Effector memory CD4-positive, alpha-beta T cell (primary cell): ENCODE measurements at places on chromosomes 2 and 18.

DNA sequence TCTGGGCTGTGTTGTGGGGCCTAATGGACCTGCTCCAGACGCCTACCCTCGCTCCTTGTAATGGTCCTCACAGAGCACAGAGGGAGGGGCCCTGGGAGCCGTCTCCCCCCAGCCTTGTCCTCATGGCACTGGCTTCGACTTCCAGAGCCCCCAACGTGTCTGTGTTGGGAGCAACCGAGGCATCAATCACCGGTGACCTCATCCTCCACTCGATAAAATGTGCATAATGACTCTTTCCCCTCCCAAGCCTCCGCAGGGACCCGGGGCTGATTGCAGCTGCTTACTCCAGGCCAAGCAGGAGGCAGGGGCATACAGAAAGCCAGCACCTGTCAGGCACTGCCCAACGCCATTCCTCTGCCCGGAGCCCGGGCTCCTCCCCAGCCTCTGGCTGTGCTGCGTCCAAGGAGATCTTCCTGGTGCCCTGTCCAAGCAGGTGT lies 271.7 kb downstream of the NDUFA10 start:
- no peak for DNase-seq

- no peak for DNase-seq
Measured at GRCh38 chr2:127020536-127020935, 86.4 kb downstream of the BIN1 start.

DNA sequence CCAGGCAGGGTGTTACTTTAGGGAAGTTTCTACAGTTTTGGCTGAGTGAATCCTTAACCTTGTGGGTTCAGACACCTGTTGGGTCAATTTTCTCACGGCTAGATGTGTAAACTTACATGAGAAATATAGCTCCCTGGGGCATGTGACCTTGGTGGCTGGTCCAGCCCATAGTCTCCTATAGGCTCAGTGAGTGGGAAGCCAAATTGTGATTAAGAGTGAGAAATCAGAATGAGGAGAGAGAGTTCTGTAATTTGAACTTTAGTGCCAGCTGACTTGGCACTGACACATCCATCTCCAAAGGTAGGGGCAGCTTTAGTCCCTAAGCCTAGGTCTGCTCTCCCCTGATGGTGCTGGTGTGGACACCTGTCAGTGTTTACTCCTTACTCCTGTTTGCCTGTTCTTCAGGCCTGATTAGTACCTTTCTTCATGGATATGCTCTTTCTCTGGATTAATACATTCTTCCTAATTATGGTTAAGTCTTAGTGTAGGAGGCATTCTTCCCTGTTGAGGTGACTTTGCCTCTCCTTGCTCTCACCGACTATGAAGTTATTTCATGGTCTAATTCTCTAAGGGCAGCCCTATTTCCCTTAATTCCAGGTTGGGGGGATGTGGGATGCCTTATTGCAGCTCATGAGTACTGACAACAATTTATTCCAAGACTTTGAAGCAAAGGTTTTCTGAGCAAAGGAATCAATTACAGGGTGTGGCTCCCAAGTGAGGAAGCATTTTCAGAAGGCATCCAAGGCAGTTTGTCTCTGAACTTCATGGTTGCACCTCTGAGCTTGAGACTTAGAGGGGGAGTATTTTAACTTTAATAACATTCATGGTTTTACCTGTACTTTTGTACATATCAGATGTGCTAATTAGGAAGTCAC lies 177.3 kb downstream of the DYSF start:
- no peak for DNase-seq

GRCh38 chr2:188787021-188787657 lies 187.0 kb upstream of the COL3A1 start:
- DNase-seq = no peak

GRCh38 chr2:118291251-118291880 lies 203.1 kb downstream of the INSIG2 start:
- DNase-seq = no peak

DNA sequence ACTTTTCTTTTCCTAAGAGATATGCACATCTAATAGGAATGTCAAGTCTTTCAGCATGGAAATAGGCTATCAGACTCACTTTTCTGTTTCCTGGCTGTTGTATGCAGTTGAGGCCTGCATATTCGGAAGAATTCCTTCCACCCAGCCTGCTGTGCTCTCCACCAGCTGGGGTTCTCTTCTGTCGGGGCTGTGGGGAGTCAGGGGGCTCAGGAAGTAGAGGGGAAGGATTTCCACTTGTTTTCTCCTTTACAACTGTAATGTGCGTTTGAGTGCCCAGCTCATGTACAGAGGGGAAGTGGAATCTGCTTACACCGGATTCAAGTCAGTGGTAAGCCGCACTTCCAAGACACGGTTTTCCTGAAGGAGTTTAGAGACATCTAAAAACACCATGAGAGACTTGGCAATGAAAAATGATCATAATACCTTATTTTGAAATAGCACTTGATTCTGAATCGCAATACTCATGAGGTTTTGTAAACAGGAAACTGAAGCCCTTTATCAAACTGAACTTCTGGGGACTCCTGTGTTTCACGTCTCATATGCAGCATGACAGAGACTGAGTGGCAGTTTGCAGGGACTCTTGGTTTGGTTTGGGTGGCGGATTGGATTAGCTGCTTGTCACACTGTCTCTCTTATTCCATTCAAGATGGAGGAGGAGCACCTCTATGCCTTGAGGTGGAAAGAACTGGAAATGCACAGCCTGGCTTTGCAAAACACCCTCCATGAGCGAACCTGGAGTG lies 90.4 kb downstream of the MTCL1 start:
- DNase-seq = no peak

GRCh38 chr18:7366597-7366996 lies 135.7 kb downstream of the LRRC30 start:
- DNase-seq = no peak

- no peak for DNase-seq
Measured at GRCh38 chr2:151367571-151367970, 10.2 kb downstream of the TNFAIP6 start.

DNA sequence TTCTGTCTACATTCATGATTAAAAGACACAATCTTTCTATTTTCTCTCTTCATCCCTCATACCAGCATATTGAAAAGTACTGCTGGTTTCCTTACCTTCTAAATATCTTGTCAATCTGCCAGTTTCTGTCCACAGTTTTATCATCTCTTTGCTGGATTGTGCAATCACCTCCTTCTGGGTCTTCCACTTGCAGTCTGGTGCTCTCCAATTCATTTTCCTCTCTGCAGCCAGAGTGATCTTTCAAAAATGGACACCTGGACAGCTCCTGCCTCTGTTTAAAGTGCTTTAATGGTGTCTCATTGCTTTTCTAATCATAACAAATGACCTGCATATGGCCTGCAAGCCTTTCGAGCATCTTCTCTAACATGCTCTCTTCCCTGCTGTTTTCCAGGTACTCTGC lies 94.0 kb downstream of the C1QL2 start:
- DNase-seq = no peak

GRCh38 chr18:69330385-69331005 lies 70.2 kb upstream of the DOK6 start:
- no peak for DNase-seq

DNA sequence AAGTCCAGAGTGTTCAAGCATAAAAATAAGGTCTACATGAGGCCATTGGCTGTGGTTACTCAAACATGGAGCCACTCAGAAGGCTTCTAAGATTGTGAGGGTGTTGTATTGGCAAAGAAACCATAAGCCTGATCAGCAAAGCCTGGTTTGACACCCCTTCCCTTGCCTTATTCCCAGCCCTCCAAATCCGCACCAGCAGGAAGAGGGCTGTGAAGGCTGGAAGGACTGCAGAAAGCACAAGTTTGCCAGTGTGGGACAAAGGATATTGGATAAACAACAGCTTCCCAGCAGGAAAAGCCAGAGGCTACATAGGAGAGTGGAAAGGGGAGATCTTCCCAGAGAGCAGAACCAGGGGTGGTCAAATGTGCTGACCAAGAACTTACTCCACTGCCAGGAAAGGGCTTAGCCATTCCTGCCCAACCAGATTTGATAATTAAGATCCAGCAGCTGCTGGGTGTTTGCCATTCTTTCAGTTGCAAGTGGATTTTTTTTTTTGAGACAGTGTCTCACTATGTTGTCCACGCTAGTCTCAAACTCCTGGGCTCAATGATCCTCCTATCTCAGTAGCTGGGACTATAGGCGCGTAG lies 1.5 kb upstream of the PRKAG3 start:
- DNase-seq = no peak

DNA sequence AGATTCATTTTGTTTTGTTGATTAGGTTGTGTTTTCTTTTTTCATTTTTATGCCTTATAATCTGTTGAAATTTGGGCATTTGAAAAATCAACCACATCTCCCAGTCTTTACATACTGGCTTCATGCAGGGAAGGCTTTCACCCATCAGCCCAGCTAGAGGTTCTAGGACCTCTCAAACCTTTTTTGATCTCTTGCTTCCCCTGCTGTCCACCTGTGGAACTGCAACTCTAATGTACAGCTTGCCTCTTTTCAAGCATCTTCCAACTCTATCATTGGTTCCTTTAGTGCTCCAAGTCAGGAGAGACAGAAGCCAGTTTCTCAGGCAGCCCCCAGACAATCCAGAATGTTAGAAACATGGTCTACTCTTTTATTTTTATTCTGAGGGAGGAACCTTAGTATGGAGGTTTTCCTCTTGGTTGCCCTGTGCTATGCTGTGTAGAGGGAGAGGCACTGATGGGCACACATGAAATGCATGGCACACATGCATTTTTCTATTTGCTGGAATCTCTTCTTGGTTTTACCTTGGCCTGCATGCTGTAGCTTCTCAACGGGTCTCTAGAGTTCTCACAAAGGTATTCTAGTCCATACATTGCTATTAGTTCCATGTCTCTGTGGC lies 107.2 kb upstream of the L3MBTL4 start:
- DNase-seq = no peak

DNA sequence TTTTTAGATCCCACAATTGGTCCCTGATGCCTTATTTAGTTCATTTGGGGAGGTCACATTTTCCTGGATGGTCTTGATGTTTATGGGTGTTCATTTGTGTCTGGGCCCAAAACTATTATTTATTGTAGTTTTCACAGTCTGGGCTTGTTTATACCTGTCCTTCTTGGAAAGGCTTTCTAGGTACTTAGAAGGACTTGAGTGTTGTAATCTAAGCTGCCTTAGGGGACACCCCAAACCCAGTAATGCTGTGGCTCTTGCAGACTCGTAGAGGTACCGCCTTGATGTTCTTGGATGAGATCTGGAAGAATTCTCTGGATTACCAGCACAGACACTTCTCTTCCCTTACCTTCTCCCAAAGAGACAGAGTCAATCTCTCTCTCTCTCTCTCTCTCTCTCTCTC lies 25.0 kb upstream of the ITSN2 start:
- DNase-seq = no peak

DNA sequence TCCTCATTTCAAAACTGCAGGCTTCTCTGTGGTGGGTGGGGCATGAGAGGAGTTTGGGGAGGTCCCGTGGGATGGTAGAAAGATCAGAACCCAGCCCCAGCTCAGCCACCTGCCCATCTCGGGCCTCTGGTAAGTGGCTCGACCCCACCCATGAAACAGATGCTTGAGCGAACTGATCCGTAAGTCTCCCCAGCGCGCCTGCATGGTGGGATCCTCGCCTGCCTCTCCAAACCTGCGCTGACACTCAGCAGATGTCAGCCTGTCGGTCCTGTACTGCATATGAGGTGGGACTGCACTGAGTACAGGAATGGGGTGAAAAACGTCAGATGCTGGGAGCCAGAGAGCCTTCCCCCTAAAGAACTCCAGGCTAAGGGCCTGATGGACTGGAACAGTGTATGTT lies 15.9 kb upstream of the RPL31 start:
- DNase-seq = no peak

DNA sequence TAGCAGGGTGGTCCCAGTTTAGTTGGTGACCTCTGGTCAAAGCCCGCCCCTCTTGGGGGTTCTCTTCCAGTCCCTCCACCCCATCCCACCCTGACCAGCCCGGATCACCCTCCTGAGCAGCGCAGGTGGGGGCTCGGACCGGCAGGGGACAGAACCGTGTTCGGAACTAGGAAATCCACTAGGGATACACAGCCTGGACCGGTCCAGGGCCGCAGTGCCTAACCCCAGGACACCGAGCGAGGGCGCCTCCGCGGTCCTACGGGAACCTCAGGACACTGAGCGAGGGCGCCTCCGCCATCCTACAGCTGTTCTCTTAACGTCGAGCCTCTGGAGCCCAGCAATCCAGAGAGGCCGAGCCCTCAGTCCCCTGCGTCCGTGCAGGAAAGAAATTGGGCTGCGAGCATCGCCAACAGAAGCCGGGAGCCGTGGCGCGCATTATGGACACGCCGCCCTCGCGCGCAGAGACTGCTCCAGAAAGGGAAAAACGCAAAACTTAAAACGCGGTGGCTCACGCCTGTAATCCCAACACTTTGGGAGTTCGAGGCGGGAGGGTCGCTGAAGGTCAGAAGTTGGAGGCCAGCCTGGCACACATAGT lies 8.5 kb downstream of the RAX start:
- no peak for DNase-seq

DNA sequence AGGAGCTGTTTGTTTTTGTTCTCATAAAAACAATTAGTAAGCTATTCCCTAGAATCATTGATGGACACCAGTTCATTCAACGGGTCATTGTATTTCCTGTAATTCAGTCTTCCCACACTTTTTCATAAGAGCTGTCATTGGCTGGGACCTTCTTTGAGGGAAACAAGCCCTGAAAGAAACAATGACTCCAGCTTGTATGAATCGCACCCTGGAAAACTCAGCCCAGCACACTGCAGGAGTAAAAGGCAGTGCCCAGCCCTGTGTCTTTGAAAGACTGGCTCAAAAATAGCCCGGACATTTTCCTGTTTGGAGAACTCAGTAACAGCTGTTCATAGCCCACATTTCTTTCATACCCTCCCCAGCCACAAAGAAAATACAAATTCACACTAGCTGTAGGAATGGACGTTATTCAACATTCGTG lies 81.5 kb downstream of the NCKAP5 start:
- DNase-seq = no peak

- DNase-seq = no peak
Measured at GRCh38 chr2:54787755-54788366, 64.4 kb downstream of the EML6 start.

GRCh38 chr18:2535419-2535910 lies 35.8 kb downstream of the METTL4 start:
- no peak for DNase-seq

GRCh38 chr2:183164650-183165015 lies 40.4 kb downstream of the NUP35 start:
- DNase-seq = no peak

DNA sequence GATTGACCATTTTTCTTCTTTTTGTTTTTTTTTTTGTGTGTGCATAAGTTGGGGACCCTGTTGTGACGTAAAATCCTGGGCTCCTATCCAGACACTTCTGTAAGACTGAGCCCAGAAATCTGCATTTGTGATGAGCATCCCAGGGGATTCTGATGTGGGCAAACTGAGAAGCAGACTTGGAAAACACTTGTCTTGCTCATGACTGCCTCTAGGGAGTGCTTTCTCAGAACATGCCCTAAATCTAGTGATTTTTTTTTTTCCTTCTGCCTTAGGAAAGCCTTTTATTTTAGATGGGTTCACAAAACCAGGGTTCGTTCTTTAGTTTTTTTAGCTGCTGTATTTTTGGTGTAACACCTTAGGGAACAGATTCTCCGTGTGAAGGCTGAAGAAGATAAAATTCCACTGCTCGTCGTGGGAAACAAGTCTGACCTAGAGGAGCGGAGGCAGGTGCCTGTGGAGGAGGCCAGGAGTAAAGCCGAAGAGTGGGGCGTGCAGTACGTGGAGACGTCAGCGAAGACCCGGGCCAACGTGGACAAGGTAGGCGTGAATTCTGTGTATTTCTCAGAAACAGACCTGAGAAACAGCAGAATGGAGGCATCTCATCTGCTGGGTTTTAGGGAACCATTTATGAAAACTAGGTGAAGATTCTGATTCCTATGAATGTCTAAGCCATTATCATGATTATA lies 36.7 kb downstream of the RALB start:
- no peak for DNase-seq
